CD8-positive, alpha-beta memory T cell (primary cell): ENCODE measurements at places on chromosomes 6 and 20. TPM values are rescaled to one million over a fixed set of nuclear protein-coding genes. Genes with fewer than 3 reads are reported as not detected.

- DNase-seq: no peak
Observed at GRCh38 chr6:166023273-166023989, 144.2 kb downstream of the TBXT start.

DNA sequence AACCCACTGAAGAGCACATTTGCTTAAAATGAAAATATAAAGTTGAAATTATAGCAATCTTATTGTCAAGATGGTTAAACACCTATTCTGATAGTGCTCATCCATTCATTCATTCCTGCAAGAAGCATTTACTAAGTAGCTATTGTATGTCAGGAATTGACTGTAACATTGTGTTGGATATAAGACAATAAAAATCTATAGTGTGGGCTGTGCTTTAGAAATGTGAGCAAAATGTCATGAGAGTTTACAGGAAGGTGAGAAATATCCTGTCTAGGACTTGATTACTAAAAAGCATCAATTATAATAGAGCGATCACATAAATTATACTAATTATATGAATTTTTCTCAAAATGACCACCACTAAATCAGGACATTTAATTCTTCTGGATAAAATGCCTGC lies 123.0 kb downstream of the HAO1 start:
- no peak for DNase-seq

The SAMD3 gene
- total RNA-seq: 14.5 TPM

The HLA-DOB gene
- 0.77 TPM for total RNA-seq

GRCh38 chr20:35643045-35643444 lies 21.7 kb downstream of the CPNE1 start:
- DNase-seq: no peak

- no peak for DNase-seq
Observed at GRCh38 chr6:141736104-141736503, 396.6 kb upstream of the GJE1 start.

DNA sequence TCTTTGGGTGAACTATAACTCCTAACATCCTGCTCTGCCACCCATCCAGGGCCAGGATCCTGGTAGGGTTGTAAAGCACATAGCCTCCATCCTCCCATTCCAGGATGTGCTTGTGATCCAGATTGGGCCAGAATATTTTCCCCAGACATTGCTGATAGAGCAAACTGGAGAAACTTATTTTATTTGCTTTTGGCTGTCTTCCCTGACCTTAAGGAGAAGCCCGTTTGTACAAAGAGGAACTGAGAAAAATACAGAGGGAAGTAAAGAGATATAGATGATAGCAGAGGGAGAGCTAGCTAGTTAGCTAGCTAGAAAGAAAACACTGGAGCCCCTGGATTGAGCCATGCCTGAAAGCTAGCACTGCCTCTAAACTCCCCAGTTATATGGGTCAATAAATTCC lies 9.0 kb upstream of the HDAC2 start:
- DNase-seq: no peak

DNA sequence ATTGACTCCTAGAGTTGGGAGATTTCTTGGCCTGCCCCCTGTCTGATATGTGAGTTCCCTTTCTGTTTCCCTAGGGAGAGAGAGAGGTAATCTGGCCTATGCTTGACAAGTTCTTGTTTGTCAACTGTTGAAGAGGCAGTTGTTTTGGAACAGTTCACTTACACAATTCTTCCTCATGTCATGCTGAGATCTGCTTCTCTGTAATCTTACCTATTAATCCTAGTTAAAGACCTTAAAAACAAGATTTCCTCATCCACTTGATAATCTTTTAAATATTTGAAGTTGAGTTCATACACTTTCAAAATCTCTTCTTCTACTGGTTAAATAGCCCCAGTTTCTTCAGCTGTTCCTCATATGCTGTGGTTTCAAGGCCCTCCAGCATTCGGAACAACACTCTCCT lies 89.9 kb downstream of the FIG4 start:
- no peak for DNase-seq

DNA sequence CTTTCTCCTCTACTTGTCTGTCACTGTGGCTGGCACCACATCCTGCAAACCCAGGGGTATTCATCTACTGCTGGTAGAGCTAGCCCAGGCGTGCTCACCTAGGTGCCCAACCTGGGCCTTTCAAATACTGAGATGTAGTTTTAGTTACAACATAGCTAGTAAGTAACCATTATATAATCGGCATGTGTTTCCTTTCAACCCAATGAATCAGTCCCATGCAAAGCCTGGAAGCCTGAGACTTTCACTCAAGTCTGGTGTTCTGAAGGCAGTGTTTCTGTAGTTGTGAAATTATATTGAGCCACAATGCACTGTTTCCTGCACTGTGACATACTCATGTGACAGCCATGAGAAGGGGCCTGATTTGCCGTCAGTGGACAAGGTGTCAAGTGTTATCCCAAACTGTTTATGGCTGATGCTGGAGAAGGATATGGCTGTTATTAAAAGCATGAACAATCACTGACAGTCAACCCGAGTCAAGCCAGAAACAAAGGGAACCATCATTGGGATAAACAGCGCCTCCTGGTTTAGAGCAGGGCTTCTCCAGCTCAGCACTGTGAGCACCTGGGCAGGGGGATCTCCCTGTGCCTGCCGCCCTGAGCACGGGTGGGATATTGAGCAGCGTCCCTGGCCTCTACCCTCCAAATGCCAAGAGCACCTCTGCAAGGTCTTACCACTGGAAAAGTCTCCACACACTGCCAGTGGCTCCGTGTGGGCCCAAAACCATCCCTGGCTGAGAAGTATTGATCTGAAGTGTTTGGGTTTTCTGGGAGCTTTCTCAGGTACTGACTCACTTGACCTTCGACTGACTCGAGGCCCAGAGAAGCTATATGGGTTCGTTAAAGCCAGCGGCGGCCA lies 1.6 kb downstream of the PSMA7 start:
- peak; percentile 60 for DNase-seq

DNA sequence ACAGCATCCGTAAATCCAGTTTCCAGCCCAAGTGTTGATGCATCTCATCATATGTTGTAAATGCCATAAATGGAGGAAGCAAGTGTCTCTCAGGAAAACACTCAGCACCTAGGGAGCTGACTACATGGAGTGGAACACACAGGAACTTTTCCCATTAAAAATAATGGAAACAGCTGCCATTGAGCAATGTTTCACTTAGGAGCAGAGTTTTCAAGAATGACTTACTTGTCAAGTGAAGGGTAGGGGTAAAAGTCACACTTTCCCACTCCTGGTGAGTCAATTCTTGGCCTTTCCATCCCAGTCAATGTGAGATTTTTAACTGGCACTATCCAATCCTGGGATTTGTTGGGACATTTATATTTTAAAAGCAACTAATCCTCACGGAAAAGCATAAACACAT lies 119.4 kb upstream of the ASF1A start:
- DNase-seq: no peak

- DNase-seq: no peak
Observed at GRCh38 chr20:19701429-19701828, 56.6 kb upstream of the RIN2 start.

DNA sequence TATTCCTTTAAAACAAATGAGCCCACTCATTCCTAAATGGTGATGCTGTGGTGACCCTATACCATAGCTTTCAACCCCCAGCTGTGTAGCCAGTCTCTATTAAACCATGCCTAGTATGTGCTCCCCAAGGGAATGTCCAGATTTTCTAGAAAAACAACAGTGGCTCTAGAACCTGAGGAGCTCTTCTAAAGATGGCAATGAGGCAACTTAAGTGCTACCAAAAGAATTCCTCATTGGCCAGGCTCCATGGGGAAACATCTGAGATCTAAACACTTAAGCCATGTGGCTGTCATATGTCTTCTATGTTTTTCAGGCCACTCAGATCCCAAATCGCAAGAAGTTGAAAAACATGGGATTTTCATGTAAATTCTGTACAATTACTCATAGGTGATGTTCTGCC lies 191.0 kb downstream of the TPBG start:
- no peak for DNase-seq

GRCh38 chr6:142695016-142695415 lies 250.0 kb downstream of the HIVEP2 start:
- DNase-seq: no peak

The CST9 gene
- total RNA-seq: not detected

DNA sequence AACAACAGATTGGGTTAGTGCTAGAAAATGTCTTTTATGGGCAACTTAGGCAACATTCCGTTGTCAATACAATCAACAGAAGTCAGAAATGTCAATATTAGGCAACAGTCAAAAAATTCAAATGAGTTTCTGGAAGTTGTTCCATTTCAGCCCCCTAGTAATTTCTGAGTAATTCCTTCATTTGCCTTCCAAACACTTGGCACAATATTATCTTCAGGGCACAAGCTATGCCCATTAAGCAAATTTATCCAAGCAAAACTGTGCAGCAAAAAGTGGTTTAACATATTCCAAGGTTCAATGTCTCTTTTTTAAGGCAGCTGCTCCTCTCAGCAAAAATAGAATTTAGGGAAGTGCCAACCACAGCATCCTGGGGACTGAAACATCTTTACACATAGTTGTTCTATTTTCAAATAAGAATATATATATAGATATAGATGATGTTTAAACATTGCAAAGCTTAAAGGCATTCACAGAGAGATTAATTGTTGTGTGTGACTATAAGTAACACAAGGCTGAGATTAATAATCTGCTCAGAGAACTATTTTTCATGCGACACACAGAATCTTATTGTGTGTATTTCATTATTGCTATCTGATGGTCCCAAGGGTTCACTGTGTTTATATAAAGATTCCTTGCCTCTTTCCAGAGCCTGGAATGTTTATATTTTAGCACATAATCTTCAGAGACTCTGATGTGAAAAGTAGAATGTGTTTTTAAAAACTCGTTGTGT lies 75.2 kb upstream of the ADTRP start:
- DNase-seq: no peak

GRCh38 chr6:70258483-70258882 lies 44.4 kb downstream of the COL9A1 start:
- no peak for DNase-seq

The LTA gene
- 854 TPM for total RNA-seq

DNA sequence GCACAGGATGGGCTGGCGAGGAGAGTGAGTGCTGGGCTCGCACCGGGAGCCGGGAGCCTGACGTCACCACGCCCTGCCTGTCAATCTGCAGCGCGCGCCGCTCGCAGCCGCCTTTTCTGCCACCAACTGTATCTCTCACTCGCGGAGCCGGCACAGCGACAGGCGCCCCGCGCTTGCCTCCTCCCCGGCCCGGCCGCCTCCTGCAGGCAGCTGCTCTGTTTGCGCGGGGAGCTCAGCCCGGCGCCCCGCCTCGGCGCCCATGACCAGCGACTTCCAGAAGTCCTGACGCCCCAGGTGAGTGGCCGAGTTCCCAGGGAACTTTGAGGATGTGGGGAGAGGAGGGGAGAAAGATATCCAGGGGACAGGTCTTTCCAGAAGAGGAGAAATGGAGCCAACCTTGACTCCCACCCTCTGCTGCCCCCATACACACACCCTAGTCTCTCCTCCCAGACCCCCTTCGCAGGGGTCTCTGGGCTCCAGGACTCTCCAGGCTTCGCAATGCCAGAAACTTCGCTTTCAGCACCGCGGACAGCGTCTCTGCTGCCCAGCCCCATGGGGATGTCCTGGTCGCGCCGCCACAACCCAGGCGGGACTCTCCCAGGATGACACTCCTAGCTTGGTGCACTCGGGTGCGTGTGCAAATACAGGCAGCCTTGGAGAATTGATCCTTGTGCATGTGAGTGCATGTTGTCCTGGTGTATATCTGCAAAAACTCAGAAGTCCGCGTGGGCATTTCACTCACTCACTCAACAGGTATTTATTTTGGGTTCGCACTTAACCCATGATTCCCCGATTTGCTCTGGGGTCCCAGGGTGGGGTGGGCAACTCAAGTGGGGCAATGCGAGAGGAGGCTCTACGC lies at the start of gene GPR6:
Gene GPR6, plus strand, starts transcription at position 138 of the 859 bp plus-strand sequence. CDS start 802 bp downstream, outside the sequence.
- peak; percentile 51 for DNase-seq

DNA sequence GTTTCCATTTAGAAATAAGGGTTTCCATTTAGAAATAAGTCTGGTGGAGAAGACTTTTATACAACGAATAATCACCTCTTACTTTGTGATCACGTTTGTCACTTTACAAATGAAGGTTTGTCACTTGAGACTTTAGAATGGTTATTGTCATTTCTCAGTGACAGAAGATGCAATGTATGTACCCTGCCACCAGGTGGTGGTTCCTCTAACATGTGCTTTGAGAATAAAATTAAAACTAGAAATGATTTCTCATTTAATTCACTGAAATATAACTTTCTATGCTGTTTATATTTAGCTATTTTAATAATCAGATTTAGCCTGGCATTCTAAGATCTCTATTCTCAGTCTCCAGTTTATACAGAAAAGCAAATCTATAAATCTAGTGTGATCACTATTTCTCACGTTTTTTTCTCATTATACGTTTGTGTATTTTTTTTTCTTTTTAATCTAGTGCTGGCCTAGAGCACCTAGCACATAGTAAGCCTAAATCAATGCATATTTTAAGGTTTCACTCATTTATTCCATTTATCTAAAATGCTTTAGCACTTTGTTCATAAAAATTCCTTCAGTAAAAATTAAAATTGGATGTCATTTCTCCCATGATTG lies 57.4 kb upstream of the TFAP2D start:
- no peak for DNase-seq

DNA sequence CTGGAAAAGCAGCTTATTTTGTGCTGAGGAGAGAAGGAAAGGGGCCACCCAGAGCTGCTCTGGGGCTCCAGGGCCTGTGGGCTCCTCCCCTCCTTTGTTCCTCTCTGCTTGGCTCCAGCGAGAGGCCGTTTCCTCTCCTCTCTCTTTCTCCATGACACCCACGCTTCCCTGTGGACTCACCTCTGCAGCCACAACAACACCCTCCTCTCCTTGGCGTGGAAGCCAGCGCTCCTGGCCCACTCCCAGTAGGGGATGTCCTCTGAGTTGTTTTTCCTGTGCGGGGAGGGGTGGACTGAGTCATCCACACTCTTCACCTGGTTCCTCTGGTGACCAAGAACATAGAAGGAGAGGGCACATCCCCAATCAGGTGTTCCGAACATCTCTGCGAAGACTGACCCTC lies 4.9 kb upstream of the CDSN start:
- DNase-seq: no peak

The MYH7B gene
- total RNA-seq: 0.48 TPM

DNA sequence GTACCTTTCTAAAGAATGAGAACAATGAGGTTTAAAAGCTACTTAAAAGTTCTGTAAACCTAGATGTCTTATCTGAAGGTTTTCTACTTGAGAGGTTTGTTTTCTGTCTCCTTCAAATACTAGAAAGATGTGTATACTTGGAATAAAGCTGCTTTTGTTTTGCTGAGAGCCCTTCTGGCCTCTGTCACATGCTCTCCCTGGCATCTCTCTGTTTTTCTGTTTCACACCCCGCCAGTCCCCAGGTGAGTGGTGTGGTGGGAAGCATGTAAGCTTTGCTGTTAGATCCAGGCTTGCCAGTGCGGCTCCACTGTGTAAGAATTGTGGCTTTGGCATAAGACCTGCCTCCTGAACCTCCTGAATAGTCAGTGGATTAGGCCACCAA lies 56.8 kb downstream of the SNX9 start:
- no peak for DNase-seq

DNA sequence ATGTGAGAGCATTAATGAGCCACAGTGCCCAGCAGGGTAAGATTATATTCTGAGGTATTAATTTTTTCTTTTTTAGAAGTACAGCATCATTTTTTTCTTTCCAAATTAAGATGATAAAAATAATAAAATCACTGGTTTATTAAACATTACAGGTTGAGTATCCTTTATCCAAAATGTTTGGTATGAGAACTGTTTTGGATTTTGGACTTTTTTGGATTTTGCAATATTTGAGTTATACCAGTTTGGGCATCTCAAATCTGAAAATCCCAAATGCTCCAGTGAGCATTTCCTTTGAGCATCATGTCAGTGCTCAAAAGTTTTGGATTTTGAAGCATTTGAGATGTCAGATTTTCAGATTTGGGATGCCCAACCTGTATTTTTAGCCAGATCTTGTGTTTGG lies 44.4 kb downstream of the ENPP1 start:
- no peak for DNase-seq

GRCh38 chr6:30171677-30172471 lies 8.5 kb downstream of the TRIM15 start:
- DNase-seq: peak; percentile 11
